ENCODE measurements at places on chromosomes 11 and 22. TPM values are rescaled to one million over a fixed set of nuclear protein-coding genes. Genes with fewer than 3 reads are reported as not detected.

DNA sequence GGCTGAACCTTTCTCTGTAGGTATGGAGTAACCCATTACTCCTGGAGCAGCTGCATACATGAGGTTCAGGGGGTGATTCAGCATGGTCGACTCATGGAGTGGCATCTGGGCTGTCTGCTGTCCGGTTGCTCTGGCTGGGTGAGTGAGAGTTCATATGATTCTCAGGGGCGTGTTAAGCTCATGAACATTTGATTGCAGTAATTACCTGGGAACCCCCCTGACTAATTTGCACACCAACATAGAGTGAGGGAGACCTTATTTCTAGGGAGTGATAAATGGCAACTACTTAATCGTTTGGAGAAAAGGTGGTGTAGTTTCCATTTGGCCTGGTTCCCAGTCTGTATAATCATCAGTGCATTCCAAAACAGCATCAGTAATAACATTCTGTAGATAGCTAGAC, 661.9 kb downstream of the ETS1 start:
- DNase-seq, result no peak

DNA sequence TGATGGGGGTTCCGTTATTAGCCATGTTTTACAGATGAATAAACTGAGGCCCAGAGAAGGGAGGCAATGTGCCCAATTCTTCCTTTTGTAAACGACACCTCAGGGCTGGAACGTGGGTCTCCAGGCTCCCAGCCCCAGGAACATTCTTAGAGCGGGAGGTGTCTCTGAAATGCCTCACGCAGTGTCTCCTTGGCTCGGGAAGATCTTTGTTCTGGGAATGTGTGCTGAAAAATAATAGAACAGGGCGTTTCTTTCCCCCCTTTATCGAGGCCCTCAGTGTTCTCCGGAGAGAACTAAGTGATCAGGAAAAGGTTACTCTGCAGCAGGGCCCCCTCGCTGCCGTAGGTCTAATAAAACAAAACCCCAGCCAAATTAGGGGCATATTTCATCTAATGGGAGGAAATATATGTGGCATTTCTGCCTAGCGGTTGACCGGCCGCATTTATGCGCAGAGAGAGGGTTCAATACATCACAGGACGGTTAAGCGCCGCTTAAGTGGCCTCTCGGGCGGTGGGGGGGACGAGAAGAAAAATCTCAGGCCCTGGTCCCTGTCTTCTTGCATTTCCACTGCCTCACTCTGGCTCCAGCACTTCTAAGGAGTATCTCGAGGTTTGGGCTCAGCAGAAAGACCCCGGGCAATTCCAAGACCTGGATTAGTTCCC, 564.3 kb downstream of the MN1 start:
- DNase-seq, result no peak

- DNase-seq, result peak; percentile 43
Measured at GRCh38 chr22:27719535-27720227, 81.9 kb downstream of the MN1 start.

DNA sequence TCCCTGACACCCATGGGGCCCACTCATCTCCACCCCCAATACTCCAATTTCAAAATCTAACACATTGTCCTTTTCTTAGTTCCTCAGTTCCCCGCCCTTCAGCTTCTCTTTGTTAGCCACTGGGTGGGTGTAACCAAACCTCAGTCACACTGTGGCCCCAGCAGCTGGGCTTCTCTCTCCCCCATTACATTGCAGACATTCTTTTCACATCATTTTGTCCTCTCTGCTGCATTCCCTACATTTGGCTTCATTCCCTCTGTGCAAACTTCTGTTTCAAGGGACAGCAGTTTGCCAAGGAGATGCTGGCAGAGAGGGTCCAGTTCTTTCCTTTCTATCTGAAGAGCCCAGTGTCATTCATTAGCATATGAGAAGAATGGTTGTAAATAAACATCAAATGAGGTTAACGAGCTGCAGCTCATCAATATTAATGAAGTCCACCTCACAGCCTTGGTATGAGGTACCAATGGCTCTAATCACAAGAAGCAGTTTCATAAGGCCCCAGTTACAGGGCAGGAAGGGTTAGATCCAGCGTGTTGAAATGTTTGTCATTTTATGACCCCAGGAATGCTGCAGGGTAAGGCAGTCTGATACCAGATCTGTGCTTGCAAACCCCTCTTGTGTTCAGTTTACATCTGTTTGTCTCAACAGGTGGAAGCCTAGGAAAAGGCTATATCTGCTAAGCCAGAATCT, 72.3 kb downstream of the ARFGAP2 start:
- DNase-seq, result no peak

DNA sequence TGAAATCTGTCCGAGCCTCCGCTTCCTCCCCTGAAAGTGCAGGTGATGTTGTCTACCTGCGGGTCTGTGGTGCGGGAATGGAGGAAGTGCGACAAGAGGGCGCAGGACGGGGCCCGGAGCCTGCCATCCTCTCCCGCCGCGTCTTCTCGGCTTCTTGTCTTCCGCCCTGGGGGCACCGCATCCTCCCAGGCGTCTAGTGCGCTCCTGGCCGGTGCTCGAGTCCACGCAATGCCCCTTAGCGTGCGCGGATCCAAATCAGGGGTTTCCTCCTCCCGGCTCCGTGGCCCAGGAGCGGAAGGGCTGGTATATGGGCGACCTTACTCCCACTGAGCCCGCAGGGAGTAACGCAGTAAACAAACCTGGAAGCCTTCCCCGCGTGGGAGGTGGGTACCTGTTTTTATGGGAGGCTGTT, 405 bp downstream of the SFI1 start:
- DNase-seq, result peak; percentile 35

GRCh38 chr11:119323532-119324033, 6.7 kb upstream of the MCAM start:
- peak; percentile 65 for DNase-seq

GRCh38 chr22:18056161-18056666, 21.6 kb upstream of the PEX26 start:
- no peak for DNase-seq

- no peak for DNase-seq
Measured at GRCh38 chr22:45157907-45158306, 5.8 kb upstream of the NUP50 start.

DNA sequence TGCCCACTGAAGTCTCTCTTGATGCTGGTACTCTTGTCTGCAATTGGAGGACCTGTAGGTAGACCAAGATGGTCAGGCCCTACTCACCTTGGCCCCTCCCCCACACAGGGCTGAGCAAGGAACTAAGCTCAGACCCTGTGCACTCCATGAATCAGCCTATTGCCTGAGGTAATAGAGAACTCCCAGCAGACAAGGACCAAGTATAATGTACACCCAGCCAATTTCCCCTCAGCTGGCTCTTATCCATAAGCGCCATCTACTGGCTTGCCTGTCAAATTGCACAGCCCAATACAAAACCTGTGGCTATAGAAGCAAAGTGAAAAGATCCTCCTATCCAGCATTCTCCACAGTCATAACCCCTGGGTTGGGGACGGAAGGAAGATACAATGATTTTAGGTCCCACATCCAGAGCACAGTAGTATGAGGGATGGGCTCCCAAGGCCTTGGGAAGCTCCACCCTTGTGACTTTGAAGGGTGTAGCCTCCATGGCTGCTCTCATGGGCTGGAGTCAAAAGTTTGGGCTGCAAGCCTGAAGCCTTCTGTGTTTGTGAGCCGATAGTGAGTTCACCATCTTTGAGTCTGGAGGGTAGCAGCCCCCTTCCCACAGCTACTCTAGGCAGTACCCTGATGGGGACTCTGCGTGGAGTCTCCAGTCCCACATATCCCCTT, 56.0 kb downstream of the GLYATL2 start:
- no peak for DNase-seq

DNA sequence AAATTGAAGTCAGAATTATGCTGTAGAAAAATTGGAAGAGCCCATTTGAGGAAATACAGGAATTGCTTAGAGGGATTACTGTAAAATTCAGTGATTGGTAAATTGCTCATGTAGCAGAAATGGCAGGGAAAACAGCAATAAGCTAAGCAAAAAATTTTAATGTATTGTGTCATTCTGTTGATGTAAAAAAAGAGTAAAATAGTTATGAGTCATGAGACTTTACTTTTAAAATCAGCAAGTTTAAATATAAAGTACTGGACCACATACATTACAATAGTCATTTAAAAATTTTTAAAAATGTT, 10.4 kb downstream of the PDHX start:
- no peak for DNase-seq

GRCh38 chr22:47000256-47000655, 237.8 kb downstream of the TBC1D22A start:
- no peak for DNase-seq

GRCh38 chr11:41784513-41785335, 325.3 kb upstream of the LRRC4C start:
- no peak for DNase-seq

DNA sequence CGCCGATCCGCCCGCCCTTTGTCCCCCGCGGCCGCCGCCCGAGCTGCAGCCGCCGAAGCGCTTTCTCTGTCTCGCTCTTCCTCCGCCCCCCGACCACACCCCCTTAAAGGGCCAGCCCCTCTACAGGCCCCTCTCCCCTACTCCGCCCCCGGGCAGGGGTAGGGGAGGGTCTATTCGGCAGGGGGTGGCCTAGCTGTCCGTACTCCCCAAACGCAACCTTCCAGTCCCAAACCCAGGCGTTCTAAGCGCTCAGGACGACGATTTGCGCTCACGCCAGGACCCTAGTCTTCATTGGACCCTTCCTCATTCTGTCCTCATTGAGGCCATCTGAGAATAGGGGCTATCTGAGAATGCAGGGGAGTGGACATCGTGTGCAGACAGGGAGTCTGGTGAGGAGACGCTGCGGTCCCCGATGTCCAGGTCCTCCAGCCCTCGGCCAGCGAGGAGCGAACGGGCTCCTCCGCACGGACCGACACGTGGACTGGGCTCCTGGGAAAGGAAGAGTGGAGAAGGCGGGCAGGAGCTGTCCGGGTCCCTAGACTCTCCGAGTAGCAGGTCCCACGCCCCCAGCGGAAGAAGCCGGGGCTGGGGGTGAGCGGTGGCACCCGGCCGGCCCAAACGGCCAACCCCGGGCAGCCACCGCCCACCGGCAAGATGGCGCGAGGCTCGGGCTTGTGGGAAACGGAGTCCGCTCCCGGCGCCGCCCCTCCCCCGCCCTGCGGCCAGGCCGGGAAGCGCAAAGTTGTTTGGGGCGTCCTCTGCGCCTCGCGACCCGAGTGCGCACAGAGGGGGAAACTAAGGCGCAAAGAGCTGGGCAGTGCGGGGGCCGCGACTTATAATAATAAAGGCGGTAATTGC, at the start of gene PPP1R14B:
TSS of gene PPP1R14B (minus strand) at position 73 of the 858 bp plus-strand sequence. CDS start 270 bp downstream, outside the sequence.
- DNase-seq, result peak; percentile 92

DNA sequence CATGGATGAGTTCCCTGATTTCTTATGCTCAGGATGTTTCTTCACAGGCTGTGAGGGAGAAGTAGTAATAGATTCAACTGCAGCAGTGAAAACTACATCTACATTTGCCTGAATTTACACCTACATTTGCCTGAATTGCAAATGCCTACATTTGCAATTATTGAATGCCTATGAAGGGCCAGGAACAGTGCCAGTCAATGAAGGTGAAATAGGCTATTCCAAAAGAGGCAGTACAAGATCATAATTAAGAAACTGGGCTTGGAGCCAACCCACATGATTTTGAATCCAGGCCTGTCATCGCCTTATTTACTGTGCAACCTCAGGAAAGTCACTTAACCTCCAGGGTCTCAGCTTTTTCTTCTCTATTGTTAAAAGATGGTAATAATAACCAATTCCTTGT, 1353.3 kb downstream of the FAM181B start:
- no peak for DNase-seq

The HBG1 gene
- polyA plus RNA-seq, result not detected

The CBLIF gene
- not detected for polyA plus RNA-seq

The MIOX gene
- polyA plus RNA-seq, result not detected

The IFITM10 gene
- polyA plus RNA-seq, result 0.19 TPM

The CD3D gene
- polyA plus RNA-seq, result 0.38 TPM

The ARHGAP8 gene
- polyA plus RNA-seq, result not detected

The NAALADL1 gene
- 2.7 TPM for polyA plus RNA-seq

The P2RY6 gene
- 2.3 TPM for polyA plus RNA-seq

The OVCH2 gene
- polyA plus RNA-seq, result not detected

The CHRDL2 gene
- 4.4 TPM for polyA plus RNA-seq

The OR8A1 gene
- polyA plus RNA-seq, result not detected

The CAPN5 gene
- 2.0 TPM for polyA plus RNA-seq

The FKBP2 gene
- 226 TPM for polyA plus RNA-seq
